ENCODE measurements at places on chromosomes 2 and 18.

GRCh38 chr2:204321027-204321800 is 224.1 kb upstream of the PARD3B start:
- DNase-seq, result no peak

DNA sequence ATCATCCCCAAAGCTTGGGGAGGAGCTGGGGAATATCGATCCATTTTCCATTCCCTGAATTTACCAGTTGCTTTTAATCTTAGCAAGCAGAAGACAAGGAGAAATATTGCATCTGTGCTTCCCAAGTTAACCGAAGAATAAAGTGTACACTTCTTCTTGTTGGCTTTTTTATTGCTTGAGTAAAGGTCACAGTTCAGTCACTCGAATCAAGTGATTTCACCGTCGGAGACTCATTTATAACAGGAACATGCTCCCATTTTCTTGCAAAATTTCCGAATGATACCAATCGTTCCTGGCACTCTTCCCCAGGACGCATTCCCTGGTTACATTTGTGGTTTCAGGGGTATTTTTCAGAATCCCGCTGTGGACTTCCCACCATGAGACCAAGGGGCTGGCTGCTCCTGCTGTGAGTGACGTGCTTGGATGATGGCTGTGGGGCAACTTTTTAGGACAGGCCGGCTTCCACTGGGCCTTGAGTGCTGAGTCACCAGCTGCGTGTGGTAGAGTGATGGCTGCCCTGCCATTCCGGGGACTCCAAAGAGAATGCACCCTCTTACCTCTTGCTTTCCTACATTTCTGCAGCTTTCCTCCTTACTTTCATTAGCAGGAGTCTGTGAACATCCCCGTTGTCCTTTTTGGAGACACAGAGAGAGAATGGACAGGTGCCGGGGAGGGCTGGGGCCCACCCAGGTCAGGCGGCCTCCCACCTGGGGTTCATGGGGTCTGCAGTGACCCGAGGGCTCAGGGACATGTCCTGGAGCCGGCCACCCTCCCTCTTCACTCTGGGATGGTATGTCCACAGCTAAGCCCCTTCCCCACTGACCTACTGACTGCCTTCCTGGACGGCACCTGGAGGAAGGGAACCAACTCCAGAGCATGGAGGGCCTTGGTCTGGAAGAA is 60.7 kb upstream of the HDAC4 start:
- no peak for DNase-seq

- DNase-seq, result no peak
Measured at GRCh38 chr2:205586626-205587025, 95.7 kb upstream of the NRP2 start.

DNA sequence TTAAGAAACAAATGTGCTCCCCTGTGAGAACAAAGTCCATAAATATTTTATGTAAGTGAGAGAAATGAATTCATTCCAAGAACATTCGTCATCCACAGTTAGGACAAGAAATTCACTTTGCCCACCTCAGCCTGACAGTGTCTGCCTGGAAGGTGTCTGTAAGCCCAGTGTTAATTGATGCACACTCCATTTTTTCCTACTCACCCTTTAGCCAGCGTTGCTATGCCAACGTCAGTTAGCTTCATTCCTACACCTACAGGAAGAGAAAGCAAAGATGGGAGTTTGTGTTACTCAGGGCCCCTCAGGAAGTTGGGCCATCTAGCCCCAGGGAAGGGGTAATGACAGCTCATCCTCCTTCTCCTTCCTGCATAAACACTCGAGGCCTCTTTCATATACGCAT is 131.0 kb downstream of the ALPK2 start:
- no peak for DNase-seq

DNA sequence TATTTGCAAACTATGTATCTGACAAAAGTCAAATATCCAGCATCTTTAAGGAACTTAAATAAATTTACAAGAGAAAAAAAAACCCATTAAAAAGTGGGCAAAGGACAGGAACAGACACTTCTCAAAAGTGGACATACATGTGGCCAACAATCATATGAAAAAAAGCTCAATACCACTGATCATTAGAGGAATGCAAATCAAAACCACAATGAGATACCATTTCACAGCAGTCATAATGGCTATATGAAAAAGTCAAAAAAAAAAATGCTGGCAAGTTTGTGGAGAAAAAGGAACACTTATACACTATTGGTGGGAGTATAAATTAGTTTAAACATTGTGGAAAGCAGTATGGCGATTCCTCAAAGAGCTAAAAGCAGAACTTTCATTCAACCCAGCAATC is 130.3 kb upstream of the LHCGR start:
- DNase-seq, result no peak

- DNase-seq, result no peak
Measured at GRCh38 chr2:241802421-241803318, 6.3 kb upstream of the NEU4 start.

DNA sequence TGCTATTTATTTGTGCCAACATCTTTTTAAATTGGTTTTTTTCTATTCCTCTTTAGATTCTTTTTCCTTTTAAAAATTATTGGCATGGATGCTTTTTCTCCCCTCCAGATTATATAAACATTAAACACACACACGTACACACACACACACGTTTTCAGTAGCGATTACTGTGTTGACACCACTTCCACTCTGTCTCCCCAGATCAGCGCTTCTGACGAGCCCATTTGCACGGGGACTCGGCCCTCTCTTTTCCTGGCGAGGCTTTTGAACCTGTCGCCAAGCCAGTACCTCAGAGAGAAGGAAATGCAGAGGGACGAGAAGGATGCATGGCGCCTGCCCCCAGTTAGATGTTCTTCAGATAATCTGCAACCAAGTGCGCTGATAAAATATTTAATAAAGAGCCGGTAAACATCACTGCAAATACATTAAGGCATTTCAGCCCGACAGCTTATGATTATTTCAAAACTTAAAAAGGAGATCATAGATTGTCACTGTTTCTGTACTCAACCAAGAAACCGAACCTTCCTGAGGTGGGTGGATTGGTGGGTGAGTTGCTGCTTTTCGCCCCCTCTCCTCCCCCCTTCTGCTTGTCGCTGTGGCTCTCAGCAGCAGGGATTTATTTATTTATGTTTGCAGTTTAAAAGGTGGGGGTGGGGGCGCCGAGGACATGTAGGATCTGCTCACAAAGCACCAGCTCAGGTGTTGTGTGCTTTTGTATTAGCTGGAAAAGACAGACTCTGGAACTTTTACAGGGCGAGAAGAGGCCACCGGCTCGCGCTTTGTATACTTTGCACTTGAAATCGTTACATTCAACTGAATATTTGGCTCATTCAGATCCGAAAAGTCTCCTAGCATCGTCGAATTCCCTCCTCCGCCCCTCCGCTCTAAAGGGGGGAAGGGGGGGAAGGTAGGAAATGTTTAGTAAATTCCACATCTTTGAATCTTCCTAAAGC is 787 bp upstream of the TBR1 start:
- DNase-seq, result no peak

DNA sequence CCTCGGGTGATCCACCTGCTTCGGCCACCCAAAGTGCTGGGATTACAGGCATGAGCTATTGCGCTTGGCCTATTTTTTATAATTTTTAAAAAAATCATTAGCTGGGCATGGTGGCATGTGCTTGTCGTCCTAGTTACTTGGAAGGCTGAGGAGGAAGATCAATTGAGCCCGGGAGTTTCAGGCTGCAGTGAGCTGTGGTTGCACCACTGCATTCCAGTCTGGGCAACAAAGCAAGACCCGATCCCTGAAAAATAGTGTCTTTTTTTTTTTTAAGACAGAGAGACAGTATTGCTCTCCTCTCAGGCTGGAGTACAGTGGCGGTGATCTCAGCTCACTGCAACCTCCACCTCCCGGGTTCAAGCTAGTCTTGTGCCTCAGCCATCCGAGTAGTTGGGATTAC is 4.8 kb downstream of the SSB start:
- DNase-seq, result no peak

DNA sequence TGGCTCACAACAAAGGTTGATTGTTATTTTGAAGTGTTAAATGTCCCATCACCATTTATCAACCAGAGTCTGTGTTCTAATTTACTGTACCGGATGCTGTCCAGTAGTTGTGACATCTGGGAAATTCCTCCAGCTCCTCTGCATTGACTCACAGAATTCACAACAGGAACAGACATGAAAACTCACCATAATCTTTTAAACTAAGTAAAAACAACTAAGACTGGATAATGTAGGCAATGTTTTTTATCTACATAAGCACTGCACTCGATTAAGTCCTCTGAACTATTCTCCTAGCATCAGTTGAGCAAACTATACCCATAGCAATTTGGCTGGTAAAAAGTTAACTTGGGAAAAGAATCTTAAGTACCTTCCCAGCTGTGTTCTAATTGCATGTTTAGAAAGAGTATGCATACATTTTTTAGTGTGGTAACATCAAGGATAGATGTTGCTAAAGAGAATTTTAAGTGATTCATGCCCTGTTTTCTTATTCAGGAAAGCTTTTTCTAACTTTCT is 42.9 kb upstream of the MYO1B start:
- peak; percentile 91 for DNase-seq

DNA sequence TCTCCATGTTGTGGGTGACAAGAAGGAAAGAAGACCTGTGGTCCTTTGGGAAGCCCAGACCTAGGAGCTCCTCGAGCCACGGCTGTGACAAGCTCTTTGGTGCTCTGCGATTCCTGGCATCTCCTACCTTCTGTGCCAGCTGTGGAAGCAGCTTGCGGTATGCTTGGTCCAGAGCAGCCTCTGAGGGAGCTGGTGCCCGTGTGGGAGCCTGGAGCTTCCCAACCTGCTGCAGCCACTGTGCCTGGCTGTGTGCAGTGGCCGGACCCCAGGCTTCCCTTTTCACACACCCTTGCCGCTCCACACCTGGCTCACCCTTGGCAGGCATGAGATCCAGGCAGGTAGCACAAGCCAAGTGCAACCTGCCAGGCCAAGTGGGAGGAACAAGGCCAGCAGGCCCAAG is 1328.6 kb upstream of the SLC39A10 start:
- no peak for DNase-seq

- peak; percentile 57 for DNase-seq
Measured at GRCh38 chr2:199979832-199980628, 24.6 kb downstream of the MAIP1 start.

GRCh38 chr18:72091369-72091768 is 452.8 kb downstream of the CBLN2 start:
- DNase-seq, result no peak

GRCh38 chr2:121748202-121748601 is 7.2 kb upstream of the TSN start:
- no peak for DNase-seq

- no peak for DNase-seq
Measured at GRCh38 chr2:152620985-152621384, 96.3 kb downstream of the PRPF40A start.

DNA sequence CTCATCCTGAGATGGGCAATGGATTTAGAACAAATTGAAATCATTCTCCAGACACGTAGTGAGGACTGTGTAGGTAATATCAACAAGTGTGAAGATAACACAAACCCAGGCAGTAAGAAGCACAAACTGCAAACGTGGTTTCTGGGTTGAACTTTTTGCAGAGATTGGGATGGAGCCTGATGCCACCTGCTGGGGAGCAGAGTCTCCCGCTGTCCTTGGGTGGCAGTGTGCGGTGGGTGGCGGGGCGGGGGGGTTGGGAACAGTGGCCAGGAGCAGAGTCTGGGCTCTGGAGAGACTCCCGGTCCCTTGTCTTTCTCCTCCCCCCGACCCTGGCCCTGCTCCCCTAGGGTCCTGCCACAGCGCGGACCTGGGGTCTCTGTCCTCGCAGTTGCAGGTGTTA is 19.5 kb downstream of the TRAF3IP1 start:
- DNase-seq, result peak; percentile 20

GRCh38 chr2:201661366-201661765 is 18.1 kb upstream of the TMEM237 start:
- no peak for DNase-seq

DNA sequence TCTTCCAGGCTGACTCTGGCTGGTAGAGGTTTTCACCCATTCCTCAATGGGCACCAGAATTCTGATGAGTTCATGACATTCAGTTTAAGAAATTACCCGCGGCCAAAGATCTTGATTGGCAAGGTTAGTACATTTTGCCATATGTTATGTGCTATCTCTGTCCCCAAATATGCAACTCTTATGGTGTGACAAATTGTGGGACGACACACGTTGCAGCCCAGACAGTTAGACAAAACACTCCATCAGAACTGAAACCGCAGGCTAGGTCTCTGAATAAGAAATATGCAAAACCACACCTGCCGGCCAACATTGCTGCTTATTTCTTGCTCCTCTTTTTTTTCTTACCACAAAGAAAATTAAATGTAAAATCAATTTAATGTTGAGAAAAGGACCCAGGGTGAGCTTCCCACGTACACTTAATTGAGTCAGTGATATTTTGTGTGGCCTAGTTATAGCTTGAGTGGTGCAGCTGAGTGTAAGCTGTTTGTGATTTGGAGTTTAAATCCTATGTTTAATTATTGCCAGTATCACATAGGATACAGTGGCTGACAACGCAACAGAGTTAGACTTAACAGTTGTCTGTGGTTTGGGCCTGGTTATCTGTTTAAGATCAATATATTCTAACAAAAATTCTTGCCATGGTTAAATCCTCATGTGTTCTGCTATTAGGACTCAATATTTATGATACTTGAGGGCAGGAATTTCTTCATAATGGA is 35.7 kb upstream of the LTBP1 start:
- DNase-seq, result no peak

GRCh38 chr2:86224645-86225355 is 25.5 kb downstream of the MRPL35 start:
- no peak for DNase-seq

DNA sequence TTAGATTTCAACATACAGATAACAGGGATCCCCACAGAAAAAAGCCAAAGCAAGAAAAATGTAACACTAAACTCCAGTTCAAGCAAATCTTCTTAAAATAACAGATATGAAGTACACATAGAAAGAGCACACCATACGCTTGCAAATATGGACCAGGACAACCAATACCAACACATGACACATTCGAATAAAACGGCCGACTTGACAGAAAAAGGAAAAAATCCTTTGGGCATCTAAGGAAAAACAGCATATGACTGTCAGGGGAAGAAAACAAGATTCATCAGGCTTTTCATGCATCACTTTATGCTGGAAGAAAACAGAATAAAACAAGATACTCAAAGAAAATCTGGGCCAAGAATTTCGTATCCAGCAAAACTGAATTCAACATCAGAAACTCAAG is 16.0 kb downstream of the RNASEH1 start:
- DNase-seq, result no peak

GRCh38 chr2:225402210-225402776 is 2.8 kb downstream of the NYAP2 start:
- DNase-seq, result no peak

- DNase-seq, result no peak
Measured at GRCh38 chr18:35345460-35345921, 1.3 kb upstream of the ZNF24 start.

GRCh38 chr2:177689623-177690022 is 297.1 kb downstream of the AGPS start:
- DNase-seq, result no peak

DNA sequence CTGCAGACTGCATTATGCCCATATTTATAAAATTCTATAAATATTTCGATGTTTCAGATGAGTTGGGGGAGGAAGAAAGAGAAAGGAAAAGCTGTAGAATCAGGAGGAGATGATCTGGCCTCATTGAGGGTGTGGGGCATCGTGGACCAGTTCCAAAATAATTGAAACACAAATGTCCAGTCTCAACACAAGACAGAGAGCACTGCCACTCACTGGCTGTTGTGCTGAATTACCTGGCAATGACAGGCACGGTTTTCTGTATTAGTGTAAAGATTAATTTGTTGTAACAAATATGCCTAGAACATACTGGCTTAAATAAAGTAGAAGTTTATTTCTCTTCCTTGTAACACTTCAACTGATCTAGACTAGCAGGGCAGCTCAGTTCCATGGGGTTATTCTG is 24.1 kb downstream of the POLE4 start:
- DNase-seq, result peak; percentile 15

- DNase-seq, result no peak
Measured at GRCh38 chr2:217279140-217279539, 419.3 kb upstream of the TNP1 start.

GRCh38 chr2:120863661-120864320 is 128.1 kb downstream of the GLI2 start:
- peak; percentile 72 for DNase-seq

Measured in RWPE1 (cell line).